ENCODE measurements at places on chromosomes 4 and X.

GRCh38 chrX:99719140-99719539, 690.9 kb downstream of the PCDH19 start:
- DNase-seq: no peak

DNA sequence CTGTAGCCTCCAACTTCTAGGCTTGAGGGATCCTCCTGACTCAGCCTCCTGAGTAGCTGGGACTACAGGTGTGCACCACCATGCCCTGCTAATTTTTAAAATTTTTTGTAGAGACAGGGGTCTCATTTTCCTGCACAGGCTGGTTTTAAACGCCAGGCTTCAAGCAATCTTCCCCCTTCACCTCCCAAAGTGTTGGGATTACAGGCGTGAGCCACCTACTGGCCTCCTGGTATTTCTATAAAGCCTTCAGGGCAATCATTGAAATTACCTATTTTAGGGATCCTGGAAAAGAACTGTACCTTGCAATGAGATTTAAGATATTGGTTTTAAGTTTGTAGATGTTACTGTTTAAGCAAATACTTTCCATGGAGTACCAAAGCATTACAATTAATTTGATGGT, 13.5 kb upstream of the PLS3 start:
- DNase-seq: no peak

GRCh38 chrX:127038065-127038464, 218.5 kb downstream of the PRR32 start:
- no peak for DNase-seq

GRCh38 chrX:17580539-17581152, 156.6 kb upstream of the SCML1 start:
- no peak for DNase-seq

DNA sequence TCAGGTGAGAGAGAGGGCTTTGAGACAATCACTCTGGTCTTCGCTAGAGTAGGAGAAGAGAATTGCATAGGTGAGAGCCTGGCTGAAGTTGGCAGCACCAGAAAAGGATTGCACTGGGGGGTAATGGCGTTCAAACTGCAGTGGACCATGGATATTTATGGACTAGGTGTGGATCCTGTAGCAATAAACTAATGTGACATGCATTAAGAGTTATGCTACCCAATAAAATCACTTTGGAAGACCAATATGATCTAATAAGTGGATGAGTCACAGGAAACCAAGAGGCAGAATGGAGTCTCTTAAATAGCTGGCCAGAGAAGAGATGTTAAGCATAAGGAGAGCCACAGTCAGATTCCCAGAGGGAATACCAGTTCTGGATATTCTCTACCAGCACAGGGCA, 259.8 kb downstream of the FBXO8 start:
- DNase-seq: no peak

- DNase-seq: no peak
These were observed 301.9 kb upstream of the HS3ST1 start for GRCh38 chr4:11730545-11730944.

- no peak for DNase-seq
These were observed 10.8 kb upstream of the LDB2 start for GRCh38 chr4:16909281-16909680.

DNA sequence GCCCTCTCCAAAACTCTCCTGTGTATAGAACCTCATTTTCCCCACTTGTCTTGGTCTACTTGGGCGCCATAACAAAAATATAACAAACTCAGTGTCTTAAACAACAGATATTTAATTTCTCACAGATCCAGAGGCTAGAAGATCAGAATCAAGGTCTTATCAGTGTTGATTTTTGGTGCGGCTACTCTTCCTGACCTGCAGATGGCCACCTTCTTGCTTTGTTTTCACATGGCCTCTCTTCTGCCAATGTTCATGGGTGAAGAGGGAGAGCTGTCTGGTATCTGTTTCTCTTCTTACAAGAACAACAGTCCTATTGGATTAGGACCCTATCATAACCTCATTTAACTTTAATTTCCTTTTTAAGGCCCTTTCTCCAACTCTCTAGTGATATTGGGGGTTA, 177.3 kb downstream of the PABPC4L start:
- no peak for DNase-seq

DNA sequence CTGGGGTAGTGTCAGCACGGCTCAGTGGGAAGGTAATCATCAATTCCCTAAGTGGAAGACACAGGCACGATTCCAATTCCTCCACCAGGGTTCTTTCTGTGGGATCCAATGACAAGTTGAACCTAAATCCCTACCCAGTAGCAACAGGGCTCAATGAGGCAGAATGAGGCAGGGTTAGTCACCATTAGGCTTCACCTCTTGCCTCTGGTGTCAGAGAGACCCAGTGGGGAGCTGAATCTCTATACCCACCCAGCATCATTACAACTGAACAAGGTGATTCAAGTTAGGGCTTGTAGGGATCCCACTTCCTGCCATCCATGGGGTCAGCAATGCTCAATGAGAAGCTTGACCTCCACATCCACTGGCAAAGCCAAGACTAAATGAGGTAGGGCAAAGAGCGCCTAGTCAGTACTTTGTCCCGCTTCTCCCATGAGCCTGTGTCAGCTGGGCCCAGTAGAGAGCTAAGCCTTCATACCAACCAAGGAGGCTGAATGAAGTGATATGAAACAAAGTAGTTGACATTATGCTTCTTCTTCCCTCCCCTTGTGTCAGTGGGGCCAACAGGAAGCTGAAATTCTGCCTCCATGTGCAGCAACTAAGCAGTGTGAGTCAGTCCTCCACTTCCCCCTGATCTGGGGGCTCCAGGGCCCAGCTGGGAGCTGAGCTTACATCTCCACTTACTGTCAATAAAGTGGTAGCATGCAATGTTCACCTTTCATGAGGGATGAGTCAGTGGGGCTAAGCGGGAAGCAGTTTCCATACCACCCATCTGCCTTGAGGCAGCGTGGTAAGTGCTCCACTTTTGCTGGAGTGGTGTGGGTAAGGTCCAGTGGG, 36.4 kb upstream of the RBM41 start:
- DNase-seq: peak; percentile 7

DNA sequence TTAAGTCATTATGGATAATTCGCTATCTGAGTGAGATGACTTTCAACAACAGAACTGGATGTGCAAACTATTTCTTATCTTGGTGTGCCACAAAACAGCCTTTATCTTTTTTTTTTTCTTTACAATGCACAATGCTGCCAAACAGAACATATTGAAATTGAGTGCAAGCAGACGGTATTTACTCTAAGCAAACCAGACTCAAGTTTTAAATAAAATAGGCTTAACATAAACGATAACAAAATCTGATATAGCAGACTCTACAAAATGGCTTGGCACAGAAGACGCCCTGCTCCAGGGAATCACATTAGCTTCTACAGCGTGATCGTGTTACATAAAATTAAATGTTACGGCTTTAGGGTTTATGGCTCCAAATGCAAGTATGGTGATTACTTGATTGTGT, 9.6 kb upstream of the STK32B start:
- DNase-seq: no peak

DNA sequence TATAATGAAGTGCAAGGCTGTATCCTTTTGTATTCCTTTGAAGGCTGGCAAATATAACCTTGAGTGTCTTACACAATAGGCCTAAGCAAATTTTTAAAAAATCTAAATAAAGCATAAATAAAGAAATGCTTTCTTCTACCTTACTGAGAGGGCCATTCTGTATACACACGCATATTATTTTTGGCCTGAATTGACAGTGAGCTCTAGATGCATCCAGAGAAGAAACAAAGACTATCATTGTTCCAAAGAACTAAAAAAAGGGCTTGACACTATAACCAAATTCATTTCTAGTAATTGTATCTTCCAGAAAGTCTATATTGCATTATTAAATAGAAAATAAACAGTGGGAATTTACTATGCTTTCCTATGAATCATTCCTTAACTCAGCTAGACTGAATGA, 100.2 kb downstream of the MAGEB17 start:
- no peak for DNase-seq

DNA sequence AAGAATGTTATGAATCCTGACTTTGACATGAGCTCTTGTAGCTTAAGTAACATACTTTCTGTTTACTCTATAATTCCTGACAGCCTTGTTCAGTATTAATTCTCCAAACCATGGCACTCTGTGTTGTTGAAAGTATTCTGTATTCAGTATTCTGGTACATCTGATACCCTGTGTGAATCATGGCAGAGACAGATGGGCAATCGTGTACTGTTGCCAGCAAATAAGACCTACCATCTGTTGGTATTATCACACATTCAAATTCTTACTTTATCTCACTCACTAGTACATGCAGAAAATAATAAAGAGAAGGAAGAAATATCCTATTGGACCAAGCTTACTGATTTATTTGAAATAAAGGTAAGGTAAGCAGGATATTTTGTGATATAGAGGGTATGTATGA, 7.9 kb downstream of the MBTPS2 start:
- no peak for DNase-seq

- no peak for DNase-seq
These were observed 33.9 kb upstream of the RTL3 start for GRCh38 chrX:78693012-78693411.

DNA sequence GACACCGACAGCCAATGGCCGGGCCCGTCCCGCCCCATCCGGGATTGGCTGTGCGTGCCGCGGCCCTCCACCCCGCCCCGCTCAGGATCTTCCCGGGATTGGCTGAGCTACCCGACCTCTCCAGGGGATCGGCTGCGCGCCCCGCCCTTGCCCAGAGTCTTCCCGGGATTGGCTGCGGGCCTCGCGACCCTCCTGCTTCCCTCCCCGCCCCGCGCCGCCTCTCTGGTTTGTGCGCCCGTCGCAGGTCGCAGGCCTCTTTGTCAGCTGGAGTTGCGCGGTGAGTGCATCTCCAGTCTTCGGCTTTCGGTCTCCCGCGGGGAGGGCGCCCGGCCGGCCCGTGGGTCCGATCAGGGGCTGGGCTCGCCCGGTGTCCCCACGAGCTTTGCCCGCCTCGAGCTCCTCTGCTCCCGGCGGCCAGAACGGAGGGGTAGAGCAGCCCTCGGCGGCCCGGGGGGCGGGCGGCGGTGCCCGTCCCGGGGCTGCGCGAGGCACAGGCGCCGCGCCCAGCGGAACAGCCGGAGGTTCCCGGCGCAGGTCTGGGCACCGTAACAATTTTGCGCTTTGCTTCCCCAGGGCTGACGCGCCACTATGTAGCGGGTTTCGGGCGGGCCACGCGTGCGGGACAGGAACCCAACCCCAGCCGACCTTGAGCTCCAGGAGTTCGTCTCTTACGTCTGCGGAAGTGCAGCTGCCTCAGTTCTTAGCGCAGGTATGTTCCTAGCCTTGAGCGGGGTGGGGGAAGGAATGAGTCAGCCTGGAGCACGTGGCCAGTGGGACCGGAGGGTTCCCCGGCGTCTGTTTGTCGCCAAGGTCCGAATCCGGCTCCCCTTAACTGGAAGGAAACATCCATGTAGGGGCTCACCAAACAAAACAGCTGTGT, 38.7 kb downstream of the ERVMER34-1 start:
- DNase-seq: peak; percentile 97

DNA sequence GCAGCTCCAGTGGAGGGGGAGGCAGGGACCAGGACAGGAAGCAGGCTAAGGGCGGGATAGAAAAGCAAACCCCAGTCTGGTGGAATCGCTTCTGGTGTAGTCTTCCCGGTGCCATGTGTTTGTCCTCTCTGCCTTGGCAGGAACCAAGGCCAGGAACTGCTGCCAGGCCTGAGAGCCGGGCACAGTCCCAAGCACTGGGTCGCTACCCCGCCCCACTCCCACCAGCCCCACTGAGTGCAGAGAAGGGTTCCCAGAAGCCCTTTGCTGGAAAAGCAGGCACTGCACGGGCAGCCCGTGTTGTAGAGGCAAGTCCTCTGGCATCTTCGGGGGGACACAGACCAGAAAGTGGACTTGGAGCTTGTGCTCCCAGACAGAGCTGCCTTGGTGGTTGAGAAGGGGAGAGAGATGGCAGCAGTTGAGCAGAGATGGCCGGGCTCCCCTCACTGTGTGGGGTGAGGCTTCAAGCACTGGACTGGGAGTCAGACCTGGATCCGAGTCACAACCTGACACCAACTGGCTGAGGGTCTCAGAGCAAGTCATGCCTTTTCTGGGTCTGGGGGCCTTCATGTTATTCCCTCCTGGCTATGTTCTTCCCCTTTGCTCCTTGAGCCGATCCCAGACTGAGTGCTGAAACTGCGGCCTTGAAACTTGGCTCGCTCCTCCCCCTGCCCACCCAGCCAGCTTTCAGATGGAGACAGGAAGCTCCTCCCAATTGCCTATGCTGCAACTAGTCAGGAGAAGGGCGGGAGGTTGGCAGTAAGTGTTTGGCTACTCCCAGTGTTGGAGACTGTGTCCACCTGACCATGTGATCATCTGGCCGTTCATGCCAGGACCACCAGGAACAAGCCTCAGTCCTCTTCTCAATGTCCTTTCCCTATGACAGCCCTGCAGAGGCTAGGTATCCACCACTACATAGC, 59.7 kb upstream of the MTM1 start:
- DNase-seq: no peak

- no peak for DNase-seq
These were observed 183.9 kb downstream of the OPHN1 start for GRCh38 chrX:68249401-68249831.

- DNase-seq: no peak
These were observed 34.9 kb upstream of the CITED1 start for GRCh38 chrX:72340626-72341025.

GRCh38 chrX:34426334-34426733, 230.8 kb downstream of the TMEM47 start:
- DNase-seq: no peak

DNA sequence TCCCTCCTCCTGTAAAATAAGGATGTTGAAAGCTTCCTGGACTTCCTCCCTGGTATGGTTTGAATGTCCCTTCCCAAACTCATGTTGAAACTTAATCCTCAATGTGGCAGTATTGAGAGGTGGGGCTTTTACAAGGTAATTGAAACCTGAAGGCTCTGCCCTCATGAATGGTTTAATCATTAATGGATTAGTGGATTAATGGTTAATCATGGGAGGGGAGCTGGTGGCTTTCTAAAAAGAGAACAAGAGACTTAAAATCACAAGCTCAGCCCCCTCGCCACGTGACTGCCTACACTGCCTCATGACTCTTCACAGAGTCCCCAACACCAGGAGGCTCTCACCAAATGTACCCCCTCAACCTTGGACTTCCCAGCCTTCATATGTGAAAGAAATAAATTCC, 124.6 kb upstream of the ANXA3 start:
- no peak for DNase-seq

GRCh38 chr4:35975617-35976355, 268.5 kb downstream of the ARAP2 start:
- no peak for DNase-seq

DNA sequence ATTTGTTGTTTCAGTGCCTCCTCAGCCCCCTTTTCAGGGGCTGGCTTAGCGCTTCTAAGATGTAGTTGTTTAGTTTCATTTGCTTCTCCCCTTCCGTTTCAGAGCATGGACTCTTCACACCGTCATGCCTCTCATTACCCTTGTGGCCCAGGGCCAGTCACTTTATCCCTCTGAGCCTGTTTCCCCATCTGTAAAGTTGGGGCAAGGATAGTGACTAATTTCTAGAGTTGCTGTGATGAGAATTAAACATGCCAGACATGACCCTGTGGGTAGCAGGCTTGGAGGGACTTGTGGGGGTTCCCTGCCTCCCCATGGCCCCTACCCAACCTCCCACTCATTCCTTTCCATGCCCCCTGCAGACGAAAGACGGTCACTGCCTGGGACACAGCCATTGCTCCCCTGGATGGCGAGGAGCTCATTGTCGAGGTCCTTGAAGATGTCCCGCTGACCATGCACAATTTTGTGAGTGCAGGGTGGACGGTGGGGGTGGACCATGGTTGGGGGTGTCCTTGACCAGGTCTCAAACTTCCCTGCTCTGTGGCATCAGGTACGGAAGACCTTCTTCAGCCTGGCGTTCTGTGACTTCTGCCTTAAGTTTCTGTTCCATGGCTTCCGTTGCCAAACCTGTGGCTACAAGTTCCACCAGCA, 3.6 kb downstream of the ARAF start:
- DNase-seq: peak; percentile 30

GRCh38 chr4:155025762-155026457, 182.5 kb upstream of the NPY2R start:
- peak; percentile 19 for DNase-seq

GRCh38 chr4:143135358-143135757, 49.4 kb upstream of the USP38 start:
- DNase-seq: no peak

All from stimulated activated naive CD8-positive, alpha-beta T cell treated with anti-CD3 and anti-CD28 coated beads, Interleukin-15, amount 100 ng/mL, for 72 hours (primary cell).